GM23338 (cell line): ENCODE measurements at places on chromosomes 4 and X. TPM values are rescaled to one million over a fixed set of nuclear protein-coding genes. Genes with fewer than 3 reads are reported as not detected.

DNA sequence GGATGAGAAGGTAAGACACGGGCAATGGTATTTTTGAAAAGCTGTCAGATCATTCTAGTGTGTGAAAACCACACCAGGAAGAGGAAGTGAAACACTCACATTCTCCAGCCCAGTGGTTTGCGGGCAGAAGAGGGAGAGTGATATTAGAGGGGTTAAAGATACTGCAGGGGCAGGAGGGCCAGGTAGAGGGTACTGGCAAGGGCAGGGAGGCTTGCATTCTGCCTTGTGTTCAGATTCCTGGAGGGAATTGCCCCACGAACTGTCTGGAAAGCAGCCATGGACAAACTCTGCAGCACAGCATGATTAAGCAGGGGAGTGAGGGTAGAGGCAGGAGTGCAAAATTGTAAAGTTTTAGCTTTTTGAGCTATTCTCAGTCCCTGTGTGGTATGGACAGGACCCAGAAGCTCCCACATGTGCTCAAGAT, 30.9 kb downstream of the NIPAL1 start:
- no peaks in the 10 kb centered on the region for H3K27me3 ChIP-seq
- no peaks in the 10 kb centered on the region; the same call in 1 of the 2 replicates for H3K36me3 ChIP-seq
- no peak overlapping the region for H3K4me3 ChIP-seq
- peaks cover 11% of the 10 kb centered on the region; the same call in 1 of the 2 replicates for H3K4me1 ChIP-seq
- no peak for DNase-seq

DNA sequence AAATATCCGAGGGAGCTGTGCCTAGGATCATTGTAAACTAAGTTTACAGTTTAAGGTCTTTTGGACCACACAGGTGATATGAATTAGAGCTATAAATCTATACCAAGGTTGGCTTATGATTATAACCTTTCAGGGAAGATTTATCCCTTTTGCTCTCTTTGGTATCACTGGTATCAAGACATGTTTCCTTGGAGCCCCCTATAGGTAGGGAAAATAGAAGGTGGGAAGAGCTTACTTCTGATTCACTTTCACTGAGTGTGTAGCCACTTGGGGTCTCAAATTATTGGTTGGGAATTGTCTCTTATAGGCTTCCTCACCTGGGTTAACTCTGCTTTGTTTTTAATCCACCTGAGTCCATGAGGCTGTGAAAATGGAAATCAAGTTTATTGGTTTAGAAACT, 262.1 kb upstream of the NR3C2 start:
- H3K36me3 ChIP-seq: 0 out of 2 replicates have a peak, but pooled peaks cover 4% of the 10 kb centered on the region
- H3K27me3 ChIP-seq: no peaks in the 10 kb centered on the region
- H3K4me1 ChIP-seq: no peaks in the 10 kb centered on the region
- no peak overlapping the region for H3K27ac ChIP-seq

GRCh38 chrX:103607364-103608305, at the start of gene TCEAL3:
TSS of gene TCEAL3 (plus strand) at chrX:103607963. CDS start at chrX:103609065, 1,102 bp downstream.
- H3K27ac ChIP-seq: no peak within 1 kb of the TSS
- peak; percentile 62 for DNase-seq
- H3K27me3 ChIP-seq: peaks cover 9% of the 10 kb centered on the region; the same call in 1 of the 2 replicates
- H3K36me3 ChIP-seq: no peaks in the 10 kb centered on the region
- H3K4me3 ChIP-seq: peak within 1 kb of the TSS; percentile 71
- H3K4me1 ChIP-seq: 0 out of 2 replicates have a peak, but pooled peaks cover 2% of the 10 kb centered on the region

GRCh38 chrX:143634663-143635455, 1.0 kb downstream of the SLITRK4 start:
- H3K4me1 ChIP-seq: peaks cover 9% of the 10 kb centered on the region
- peak; percentile 43 for DNase-seq
- no peaks in the 10 kb centered on the region for H3K36me3 ChIP-seq
- peaks cover 24% of the 10 kb centered on the region for H3K27me3 ChIP-seq

- no peak overlapping the region for H3K27ac ChIP-seq
- H3K4me3 ChIP-seq: no peak overlapping the region
- peaks cover 16% of the 10 kb centered on the region for H3K4me1 ChIP-seq
- no peaks in the 10 kb centered on the region for H3K27me3 ChIP-seq
- H3K36me3 ChIP-seq: no peaks in the 10 kb centered on the region
Observed at GRCh38 chr4:169984173-169984572, 42.0 kb downstream of the MFAP3L start.

DNA sequence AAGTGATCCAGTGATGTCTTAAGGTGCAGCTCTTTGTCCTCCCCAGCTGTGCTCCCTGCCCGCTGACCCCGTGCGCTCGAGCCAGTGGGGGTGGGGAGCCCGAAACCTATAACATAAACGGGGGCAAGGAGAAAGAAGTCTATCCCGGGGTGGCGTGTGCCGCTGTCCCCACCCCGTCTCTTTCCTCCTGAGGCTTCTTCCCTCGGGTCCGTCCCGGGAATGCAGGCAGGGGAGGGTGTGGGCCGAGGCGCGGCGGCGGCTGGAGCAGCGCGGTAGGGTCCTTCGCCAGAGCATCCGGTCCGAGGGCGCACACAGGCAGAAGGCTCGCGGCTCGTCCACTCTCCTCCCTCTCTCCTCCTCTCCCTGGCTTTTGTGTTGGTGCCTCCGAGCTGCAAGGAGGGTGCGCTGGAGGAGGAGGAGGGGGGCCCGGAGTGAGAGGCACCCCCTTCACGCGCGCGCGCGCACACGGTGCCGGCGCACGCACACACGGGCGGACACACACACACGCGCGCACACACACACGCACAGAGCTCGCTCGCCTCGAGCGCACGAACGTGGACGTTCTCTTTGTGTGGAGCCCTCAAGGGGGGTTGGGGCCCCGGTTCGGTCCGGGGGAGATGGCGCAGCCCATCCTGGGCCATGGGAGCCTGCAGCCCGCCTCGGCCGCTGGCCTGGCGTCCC, at the start of gene RAB33A:
TSS of gene RAB33A (plus strand) at position 517 of the 681 bp plus-strand sequence. CDS start at position 618, 101 bp downstream.
- peak within 1 kb of the TSS; percentile 65 for H3K4me3 ChIP-seq
- H3K27ac ChIP-seq: no peak within 1 kb of the TSS
- H3K27me3 ChIP-seq: peaks cover 13% of the 10 kb centered on the region; the same call in 1 of the 2 replicates
- DNase-seq: peak; percentile 50
- peaks cover 5% of the 10 kb centered on the region; the same call in 1 of the 2 replicates for H3K4me1 ChIP-seq

GRCh38 chrX:132022198-132022966, 720 bp upstream of the STK26 start:
- peaks cover 7% of the 10 kb centered on the region for H3K4me1 ChIP-seq
- 0 out of 2 replicates have a peak, but pooled peaks cover 4% of the 10 kb centered on the region for H3K27me3 ChIP-seq
- DNase-seq: peak; percentile 14
- H3K36me3 ChIP-seq: no peaks in the 10 kb centered on the region

- H3K4me3 ChIP-seq: no peak overlapping the region
- H3K27ac ChIP-seq: no peak overlapping the region
- H3K27me3 ChIP-seq: no peaks in the 10 kb centered on the region
- no peaks in the 10 kb centered on the region for H3K36me3 ChIP-seq
- DNase-seq: peak; percentile 51
- H3K4me1 ChIP-seq: peaks cover 16% of the 10 kb centered on the region
Observed at GRCh38 chr4:8045909-8046308, 106.2 kb upstream of the AFAP1 start.

DNA sequence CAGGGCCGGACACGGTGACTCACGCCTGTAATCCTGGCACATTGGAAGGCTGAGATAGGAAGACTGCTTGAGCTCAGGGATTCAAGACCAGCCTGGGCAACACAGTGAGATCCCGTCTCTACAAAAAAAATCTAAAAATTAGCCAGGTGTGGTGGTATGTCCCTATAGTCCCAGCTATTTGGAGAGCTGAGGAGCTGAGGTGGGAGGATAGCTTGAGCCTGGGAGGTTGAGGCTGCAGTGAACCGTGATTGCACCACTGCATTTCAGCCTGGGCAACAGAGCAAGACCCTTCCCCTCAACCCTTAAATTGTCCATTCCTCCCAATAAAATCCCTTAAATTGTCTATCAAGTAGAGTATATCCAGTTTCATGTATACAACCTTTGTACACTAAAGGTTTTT, 17.0 kb downstream of the OTUD6A start:
- no peak overlapping the region for H3K27ac ChIP-seq
- H3K4me1 ChIP-seq: no peaks in the 10 kb centered on the region
- no peak overlapping the region for H3K4me3 ChIP-seq
- H3K27me3 ChIP-seq: no peaks in the 10 kb centered on the region
- H3K36me3 ChIP-seq: no peaks in the 10 kb centered on the region
- DNase-seq: no peak

- H3K27me3 ChIP-seq: peaks cover 12% of the 10 kb centered on the region; the same call in 1 of the 2 replicates
- H3K27ac ChIP-seq: no peak overlapping the region
- no peaks in the 10 kb centered on the region for H3K36me3 ChIP-seq
- DNase-seq: no peak
- no peak overlapping the region for H3K4me3 ChIP-seq
Observed at GRCh38 chrX:34555481-34555880, 101.6 kb downstream of the TMEM47 start.

- no peaks in the 10 kb centered on the region for H3K27me3 ChIP-seq
- no peak overlapping the region for H3K4me3 ChIP-seq
- H3K27ac ChIP-seq: peak overlapping the region; percentile 45; the same call in 1 of the 2 replicates
- no peaks in the 10 kb centered on the region for H3K36me3 ChIP-seq
- no peak for DNase-seq
- peaks cover 35% of the 10 kb centered on the region for H3K4me1 ChIP-seq
Observed at GRCh38 chr4:76383001-76383400, 37.9 kb downstream of the CCDC158 start.

- H3K4me1 ChIP-seq: no peaks in the 10 kb centered on the region
- H3K27me3 ChIP-seq: no peaks in the 10 kb centered on the region
- H3K4me3 ChIP-seq: no peak overlapping the region
- H3K36me3 ChIP-seq: no peaks in the 10 kb centered on the region
- H3K27ac ChIP-seq: no peak overlapping the region
Observed at GRCh38 chr4:168057412-168057811, 34.9 kb upstream of the ANXA10 start.

GRCh38 chrX:103537871-103538387, 18.6 kb upstream of the RAB40A start:
- H3K36me3 ChIP-seq: no peaks in the 10 kb centered on the region
- H3K27ac ChIP-seq: no peak overlapping the region
- no peak for DNase-seq

DNA sequence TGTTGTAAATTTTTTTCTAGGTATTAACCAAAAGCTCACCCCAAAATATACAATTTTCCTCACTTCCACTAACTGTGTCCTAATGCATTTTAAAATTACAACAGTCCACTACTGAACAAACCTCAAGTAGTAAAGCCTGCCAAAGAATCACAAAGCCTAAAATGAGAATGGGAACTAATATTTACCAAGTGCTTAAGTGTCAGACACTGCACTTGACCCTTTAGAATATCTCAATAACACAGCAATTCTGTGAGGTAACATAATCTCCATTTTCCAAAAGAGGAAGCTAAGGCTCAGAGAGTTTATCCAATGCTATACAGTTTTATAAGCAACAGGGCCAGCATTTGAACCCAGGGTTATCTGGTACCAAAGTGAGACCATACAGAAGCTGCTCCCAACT, 4.9 kb downstream of the SLC9A7 start:
- no peak for DNase-seq
- no peak overlapping the region for H3K4me3 ChIP-seq
- H3K27ac ChIP-seq: no peak overlapping the region
- no peaks in the 10 kb centered on the region for H3K27me3 ChIP-seq
- peaks cover 4% of the 10 kb centered on the region for H3K4me1 ChIP-seq
- H3K36me3 ChIP-seq: no peaks in the 10 kb centered on the region

GRCh38 chr4:8207314-8207713, 8.2 kb downstream of the SH3TC1 start:
- no peak overlapping the region for H3K4me3 ChIP-seq
- H3K4me1 ChIP-seq: no peaks in the 10 kb centered on the region
- no peak overlapping the region for H3K27ac ChIP-seq
- no peaks in the 10 kb centered on the region for H3K36me3 ChIP-seq
- H3K27me3 ChIP-seq: no peaks in the 10 kb centered on the region
- no peak for DNase-seq

DNA sequence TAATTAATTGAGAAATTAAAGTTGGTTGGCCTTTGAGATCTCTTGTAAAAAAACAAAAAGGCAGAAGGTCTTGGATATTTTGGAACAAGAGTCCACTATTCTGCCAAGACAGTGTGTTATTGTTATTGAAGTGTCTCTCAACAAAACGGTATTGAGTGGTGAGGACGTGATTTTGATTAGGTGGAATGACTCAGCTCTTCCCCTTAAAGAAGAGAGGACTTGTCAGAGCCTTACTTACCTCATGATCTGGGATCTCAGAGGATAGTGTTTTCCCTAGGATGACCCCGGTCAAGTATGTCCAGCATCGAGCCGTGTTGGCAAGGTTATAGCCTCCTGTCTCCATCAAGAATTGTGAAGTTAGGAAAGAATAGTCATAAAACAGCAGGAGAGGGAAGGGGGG, 110.9 kb downstream of the HDAC8 start:
- H3K36me3 ChIP-seq: no peaks in the 10 kb centered on the region
- H3K27me3 ChIP-seq: no peaks in the 10 kb centered on the region
- H3K4me3 ChIP-seq: no peak overlapping the region

GRCh38 chrX:98068024-98068580, 1184.4 kb downstream of the RPA4 start:
- H3K4me3 ChIP-seq: no peak overlapping the region
- H3K27me3 ChIP-seq: no peaks in the 10 kb centered on the region
- DNase-seq: no peak
- no peak overlapping the region for H3K27ac ChIP-seq

DNA sequence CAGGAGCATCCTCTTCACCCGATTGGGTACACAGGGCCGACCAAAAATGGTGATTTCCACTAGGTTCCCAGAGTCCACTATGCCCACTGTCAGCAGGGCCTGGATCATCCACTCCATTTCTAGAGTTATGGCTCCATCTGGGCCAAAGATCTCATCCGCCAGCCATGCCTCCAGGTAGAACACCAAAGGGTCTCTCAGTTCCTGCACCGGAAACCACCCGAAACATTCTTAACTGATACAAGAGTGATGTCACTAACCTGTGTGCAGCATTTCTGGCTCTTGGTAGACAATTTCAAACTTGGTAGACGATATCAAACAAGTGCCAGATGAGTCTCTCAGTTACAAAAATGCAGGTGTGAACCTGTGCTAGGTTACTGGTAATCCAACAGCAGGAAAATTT, 306.1 kb downstream of the BCOR start:
- no peak overlapping the region for H3K4me3 ChIP-seq
- no peak for DNase-seq
- H3K4me1 ChIP-seq: peaks cover 7% of the 10 kb centered on the region; the same call in 1 of the 2 replicates

DNA sequence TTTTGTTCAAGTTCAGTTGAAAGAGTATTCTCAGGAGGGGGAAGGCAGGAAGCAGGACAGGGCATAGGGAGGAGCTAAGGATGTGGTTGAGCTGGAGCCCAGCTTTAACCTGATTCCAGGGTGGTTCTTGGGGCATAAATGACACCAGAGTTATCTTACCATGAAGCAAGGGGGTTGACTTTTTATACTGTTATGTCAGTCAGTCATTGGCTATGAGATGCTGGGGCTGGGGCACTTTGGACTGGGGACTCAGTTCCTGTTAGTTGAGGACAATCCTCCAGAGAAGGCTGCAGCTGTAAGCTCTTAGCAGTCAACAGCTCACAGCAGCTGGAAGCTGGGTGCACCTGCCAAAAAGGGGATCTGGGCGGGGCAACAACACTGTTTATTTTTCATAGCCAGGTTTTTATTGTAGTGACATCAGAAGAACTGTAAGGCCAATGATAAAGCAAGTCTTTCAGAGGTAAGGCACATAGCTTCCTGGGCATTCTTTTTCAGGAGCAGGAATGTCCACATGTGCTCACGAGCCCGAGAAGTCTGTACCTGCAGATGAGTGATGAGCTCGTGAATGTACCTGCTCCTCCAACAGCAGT, 78.5 kb downstream of the MID1IP1 start:
- no peak overlapping the region for H3K4me3 ChIP-seq
- no peaks in the 10 kb centered on the region for H3K36me3 ChIP-seq
- DNase-seq: no peak
- H3K27ac ChIP-seq: no peak overlapping the region
- peaks cover 8% of the 10 kb centered on the region; the same call in 1 of the 2 replicates for H3K4me1 ChIP-seq
- H3K27me3 ChIP-seq: no peaks in the 10 kb centered on the region

Gene VCX3B
- 0.23 TPM in 1 of 2 replicates, not detected in the other for total RNA-seq

Gene TIMP1
- 39.0 and 42.5 TPM in 2 replicates for total RNA-seq

Gene STPG2
- total RNA-seq: 0.17 TPM in 1 of 2 replicates, not detected in the other

Gene H2BW2
- total RNA-seq: not detected in 2 replicates

Gene F8A1
- total RNA-seq: 10.8 and 19.0 TPM in 2 replicates

Gene USP51
- 4.7 and 5.5 TPM in 2 replicates for total RNA-seq

Gene MUC7
- total RNA-seq: not detected in 2 replicates

Gene RHOXF1
- total RNA-seq: 0.31 TPM in 1 of 2 replicates, not detected in the other

Gene BBS7
- total RNA-seq: 14.8 and 15.9 TPM in 2 replicates
